ENCODE measurements at places on chromosomes 5 and 9. TPM values are rescaled to one million over a fixed set of nuclear protein-coding genes. Genes with fewer than 3 reads are reported as not detected.

The ANKRD34B gene
- not detected for total RNA-seq

The NIPAL4 gene
- not detected for total RNA-seq

The PCDHGB4 gene
- total RNA-seq, result 5.8 TPM

The ARL14EPL gene
- not detected for total RNA-seq

The DOCK2 gene
- total RNA-seq, result 6.7 TPM

The ARL10 gene
- total RNA-seq, result 8.1 TPM

The OR1Q1 gene
- total RNA-seq, result not detected

The NUTM2F gene
- total RNA-seq, result not detected

The MYOZ3 gene
- 10.6 TPM for total RNA-seq

The DELE1 gene
- total RNA-seq, result 130 TPM

The IL5 gene
- total RNA-seq, result not detected

The FIBCD1 gene
- total RNA-seq, result 0.92 TPM

The EHMT1 gene
- 39.7 TPM for total RNA-seq

The DNAI1 gene
- not detected for total RNA-seq

The ECPAS gene
- 108 TPM for total RNA-seq

The TAF11L2 gene
- not detected for total RNA-seq

The TUBB4B gene
- total RNA-seq, result 336 TPM

The EXOSC3 gene
- 7.5 TPM for total RNA-seq
